ENCODE measurements at places on chromosomes 4 and X. TPM values are rescaled to one million over a fixed set of nuclear protein-coding genes. Genes with fewer than 3 reads are reported as not detected.

DNA sequence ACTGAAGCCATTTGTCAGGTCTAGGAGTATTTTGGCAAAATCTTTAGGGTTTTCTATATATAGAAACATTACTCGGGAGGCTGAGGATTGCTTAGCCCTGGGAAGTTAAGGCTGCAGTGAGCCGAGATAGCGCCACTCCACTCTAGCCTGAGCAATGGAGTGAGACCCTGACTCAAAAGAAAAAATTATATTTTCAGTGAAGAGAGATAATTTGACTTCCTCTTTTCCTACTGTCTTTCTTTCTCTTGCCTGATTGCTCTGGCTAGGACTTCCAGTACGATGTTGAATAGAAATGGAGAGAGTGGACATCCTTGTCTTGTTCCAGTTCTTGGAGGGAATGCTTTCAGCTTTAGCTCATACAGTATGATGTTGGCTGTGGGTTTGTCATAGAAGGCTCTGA lies 44.4 kb downstream of the UCHL1 start:
- DNase-seq = no peak

FRMD7 gene
- total RNA-seq = not detected

DNA sequence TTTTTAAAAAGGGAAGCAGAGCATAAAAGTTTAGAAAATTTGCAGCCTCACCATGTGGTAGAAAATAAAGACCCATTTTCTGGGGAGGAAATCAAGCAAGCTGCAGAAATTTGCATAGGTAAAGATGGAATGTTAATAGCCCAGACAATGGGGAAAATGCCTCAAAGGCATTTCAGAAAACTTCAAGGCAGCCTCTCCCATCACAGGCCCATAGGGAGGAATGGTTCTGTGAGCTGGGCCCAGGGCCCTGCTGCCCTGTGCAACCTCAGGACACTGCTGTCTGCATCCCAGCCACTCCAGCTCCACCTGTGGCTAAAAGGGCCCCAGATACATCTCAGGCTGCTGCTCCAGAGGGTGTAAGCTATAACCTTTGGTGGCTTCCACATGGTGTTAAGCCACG lies 137.9 kb downstream of the INPP4B start:
- DNase-seq = no peak

GRCh38 chrX:139267851-139268250 lies 262.7 kb upstream of the F9 start:
- no peak for DNase-seq

GRCh38 chrX:150238632-150239382 lies 124.3 kb upstream of the MAMLD1 start:
- no peak for DNase-seq

SRPX2 gene
- total RNA-seq = 10.3 TPM

DNA sequence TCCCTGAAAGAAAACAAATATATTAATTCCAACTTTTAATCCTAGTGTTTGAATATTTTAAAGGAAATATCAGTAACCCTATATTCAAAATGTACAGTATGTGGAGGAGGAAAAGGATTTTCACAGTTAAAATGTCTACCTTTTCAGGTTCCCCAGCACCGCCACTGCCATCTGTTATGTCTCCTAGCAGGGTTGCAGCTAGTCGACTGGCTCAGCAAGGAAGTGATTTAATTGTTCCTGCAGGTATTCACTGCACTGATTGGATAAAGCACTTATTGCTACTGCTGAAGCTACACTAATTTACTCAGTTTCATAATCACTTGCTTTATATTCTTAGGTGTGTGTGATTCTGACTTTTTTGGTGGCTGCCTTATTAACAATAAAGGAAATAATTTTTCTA lies 65.5 kb upstream of the FHDC1 start:
- no peak for DNase-seq

GRCh38 chrX:12994321-12994720 lies 19.4 kb downstream of the TMSB4X start:
- no peak for DNase-seq

IL3RA gene
- not detected for total RNA-seq

- DNase-seq = no peak
Measured at GRCh38 chrX:37075892-37076595, 67.9 kb downstream of the FAM47C start.

GRCh38 chrX:32896088-32896487 lies 315.3 kb downstream of the DMD start:
- DNase-seq = no peak

- no peak for DNase-seq
Measured at GRCh38 chrX:109310031-109310430, 171.9 kb downstream of the GUCY2F start.

GRCh38 chrX:10447564-10448214 lies 172.7 kb downstream of the MID1 start:
- DNase-seq = peak; percentile 60

- DNase-seq = peak; percentile 82
Measured at GRCh38 chr4:15149839-15150592, 147.7 kb downstream of the CPEB2 start.

DNA sequence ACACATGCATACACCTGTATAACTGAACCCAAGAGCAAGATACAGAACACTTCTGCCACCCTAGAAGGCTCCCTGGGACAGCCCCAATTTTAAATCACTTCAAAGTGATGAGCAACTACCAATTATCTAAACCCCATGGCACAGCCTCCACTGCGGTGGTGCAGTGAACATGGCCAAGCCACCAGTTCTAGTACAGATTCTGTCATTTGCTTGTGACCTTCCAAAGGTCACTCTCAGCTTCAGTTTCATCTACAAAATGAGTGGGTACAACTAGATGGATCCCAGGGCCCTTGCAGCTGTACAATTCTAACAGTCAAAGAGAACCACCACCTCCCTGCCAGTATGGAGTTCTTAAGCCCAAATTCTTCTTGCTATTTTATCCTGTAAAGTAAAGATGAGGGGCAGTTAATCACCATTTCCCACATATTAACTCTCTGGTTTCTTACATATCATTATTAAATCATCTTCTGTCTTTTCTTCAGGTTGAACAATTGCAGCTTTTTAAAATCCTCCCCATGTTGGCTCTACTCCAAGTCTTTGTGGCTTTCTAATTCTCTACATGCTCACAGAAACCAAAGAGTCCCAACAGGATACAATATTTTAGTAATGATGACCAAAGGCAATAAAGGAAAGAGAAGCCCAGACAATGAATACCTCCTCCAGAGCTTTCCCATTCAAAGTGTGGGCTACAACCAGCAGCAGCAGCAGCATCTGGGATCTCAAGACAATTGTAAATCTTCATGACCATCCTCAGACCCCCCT lies 39.0 kb upstream of the GPM6B start:
- peak; percentile 32 for DNase-seq

ESX1 gene
- total RNA-seq = 0.11 TPM

DNA sequence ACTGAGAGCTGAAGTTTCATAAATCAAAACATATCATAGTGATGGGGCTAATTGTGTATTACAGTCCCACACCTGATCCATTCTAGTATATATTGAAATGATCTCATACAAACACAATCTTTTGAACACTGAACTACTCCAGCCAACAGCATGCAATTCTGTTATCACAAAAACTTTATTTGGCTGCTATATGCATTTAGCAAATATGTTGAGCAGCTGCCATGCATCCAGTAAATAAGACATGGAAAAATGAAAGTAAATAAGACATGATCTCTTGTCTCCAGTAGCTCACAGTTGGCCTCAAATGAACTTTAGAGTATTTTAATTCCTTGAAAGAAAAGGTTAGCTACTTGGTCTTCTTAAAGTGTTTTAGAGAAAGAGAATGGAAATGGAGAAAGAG lies 2.1 kb downstream of the AMBN start:
- no peak for DNase-seq

- DNase-seq = no peak
Measured at GRCh38 chr4:149050840-149051239, 608.6 kb upstream of the NR3C2 start.

DNA sequence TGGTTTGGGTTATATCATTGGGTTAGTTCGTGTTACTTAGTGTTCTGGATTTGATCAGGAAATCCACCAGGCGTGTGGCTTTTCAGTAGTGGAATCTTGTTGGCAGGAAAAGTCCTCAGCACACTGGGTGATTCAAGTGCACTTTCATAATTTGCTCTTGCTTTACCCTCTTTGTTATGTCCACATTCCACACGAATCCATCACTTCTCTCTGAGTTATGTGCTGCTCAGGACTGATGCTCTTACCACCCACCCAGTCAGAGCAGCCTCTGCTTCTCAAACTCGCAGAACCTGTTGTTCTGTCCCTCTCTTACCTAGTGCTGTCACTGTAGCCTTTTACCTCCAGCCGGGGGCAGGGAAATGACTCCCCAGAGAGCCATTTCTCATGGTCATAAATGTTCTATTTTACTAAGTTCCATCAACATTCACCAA lies 37.2 kb upstream of the SCRG1 start:
- peak; percentile 34 for DNase-seq

WDR17 gene
- total RNA-seq = 1.1 TPM

- DNase-seq = no peak
Measured at GRCh38 chrX:1450361-1451161, 2.1 kb downstream of the ASMTL start.

GRCh38 chr4:145891958-145892357 lies 46.7 kb downstream of the ZNF827 start:
- DNase-seq = no peak

RASGEF1B gene
- not detected for total RNA-seq

GPC4 gene
- total RNA-seq = 0.29 TPM

TBX22 gene
- not detected for total RNA-seq

FANCB gene
- total RNA-seq = 6.7 TPM

GRCh38 chrX:19887911-19888879 lies 795 bp upstream of the SH3KBP1 start:
- peak; percentile 73 for DNase-seq

DNA sequence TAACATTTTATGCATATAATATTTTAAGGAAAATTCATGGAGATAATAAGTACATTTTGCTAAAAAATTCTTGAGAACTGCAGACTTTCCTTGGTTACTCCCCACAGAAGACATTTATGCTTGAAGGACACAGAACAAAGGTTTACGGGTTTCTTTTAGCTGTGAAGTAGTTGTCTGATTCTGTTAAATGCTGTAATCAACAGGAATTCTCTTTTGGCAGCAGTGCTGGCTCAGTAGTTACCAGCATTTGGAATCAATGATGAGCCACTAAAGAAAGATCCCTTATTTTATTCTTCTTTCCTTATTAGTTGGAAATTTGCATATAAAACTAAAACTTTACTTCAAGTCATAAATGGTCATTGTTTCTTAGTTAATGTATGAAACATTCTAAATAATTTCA lies 199.3 kb upstream of the FAT4 start:
- DNase-seq = no peak

NLRP2B gene
- total RNA-seq = not detected

- DNase-seq = no peak
Measured at GRCh38 chr4:67565284-67565683, 6.8 kb downstream of the STAP1 start.
